ENCODE measurements at places on chromosomes 1 and 21.

- peaks cover 2% of the 10 kb centered on the region for H3K4me1 ChIP-seq
- H3K27me3 ChIP-seq: peaks cover 42% of the 10 kb centered on the region
- no peak overlapping the region for H3K4me3 ChIP-seq
- H3K27ac ChIP-seq: no peak overlapping the region
- no peaks in the 10 kb centered on the region for H3K36me3 ChIP-seq
- DNase-seq: no peak
Observed at GRCh38 chr1:54975356-54976108, 4.9 kb upstream of the TMEM61 start.

DNA sequence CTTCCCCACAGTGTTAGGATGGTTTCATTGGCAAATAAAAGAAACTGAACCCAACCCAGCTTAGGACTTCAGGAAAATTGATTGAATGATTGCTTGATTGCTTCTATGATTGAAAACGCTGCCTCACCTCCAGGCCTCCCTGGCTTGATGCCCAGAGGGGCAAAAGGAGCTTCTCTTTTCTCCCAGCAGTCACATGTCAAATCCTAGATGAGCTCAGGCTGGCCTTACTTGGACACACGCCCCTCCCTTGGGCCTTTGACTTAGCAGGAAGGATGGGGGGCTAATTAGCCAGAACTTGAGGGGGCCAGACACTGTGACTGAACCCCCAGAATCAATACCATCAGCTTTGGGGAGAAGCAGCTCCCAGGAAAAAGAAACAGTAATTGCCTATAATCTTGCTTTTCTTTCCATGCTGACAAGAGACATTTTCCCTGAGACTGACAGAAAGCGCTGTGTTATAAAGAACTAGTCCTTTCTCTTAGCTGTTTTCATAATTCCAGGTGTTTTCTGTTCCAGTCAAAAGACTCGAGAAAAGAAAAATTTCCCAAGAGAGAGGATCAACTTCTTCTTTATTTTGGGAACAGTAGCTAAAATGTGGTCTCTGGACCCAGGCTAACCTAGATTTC lies 50.8 kb upstream of the ATP5PO start:
- DNase-seq: no peak
- H3K4me1 ChIP-seq: peaks cover 8% of the 10 kb centered on the region
- no peak overlapping the region for H3K4me3 ChIP-seq
- H3K27me3 ChIP-seq: no peaks in the 10 kb centered on the region
- peaks cover 53% of the 10 kb centered on the region for H3K36me3 ChIP-seq
- H3K27ac ChIP-seq: no peak overlapping the region

- DNase-seq: no peak
- no peak overlapping the region for H3K27ac ChIP-seq
- peaks cover under 1% of the 10 kb centered on the region for H3K36me3 ChIP-seq
- H3K4me3 ChIP-seq: no peak overlapping the region
- H3K4me1 ChIP-seq: no peaks in the 10 kb centered on the region
- H3K27me3 ChIP-seq: peaks cover 3% of the 10 kb centered on the region
Observed at GRCh38 chr1:158272681-158273080, 17.0 kb upstream of the CD1C start.

GRCh38 chr21:17818186-17819113 lies 706 bp downstream of the C21orf91 start:
- peaks cover 32% of the 10 kb centered on the region for H3K36me3 ChIP-seq
- no peaks in the 10 kb centered on the region for H3K27me3 ChIP-seq
- H3K4me1 ChIP-seq: peaks cover 36% of the 10 kb centered on the region

DNA sequence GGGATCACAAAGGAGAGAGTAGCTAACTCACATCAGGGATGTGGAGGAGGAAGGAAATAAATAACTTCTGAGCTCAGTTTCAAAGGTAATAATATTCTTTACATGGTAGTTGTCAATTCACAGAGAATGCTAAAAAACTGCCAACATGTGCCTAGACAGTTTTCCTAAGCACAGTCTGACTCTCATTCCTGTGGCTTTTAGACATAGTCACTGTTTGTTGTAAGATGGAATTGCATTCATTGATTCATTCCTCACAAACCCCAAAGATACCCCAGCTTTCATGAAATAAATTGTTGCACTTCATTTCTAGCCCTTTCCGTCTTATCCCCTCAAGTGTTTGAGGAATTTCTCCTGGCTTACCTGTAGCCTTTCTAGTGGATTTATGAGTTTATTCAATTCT lies 263.9 kb downstream of the NTNG1 start:
- no peak overlapping the region for H3K27ac ChIP-seq
- no peaks in the 10 kb centered on the region for H3K36me3 ChIP-seq
- H3K4me3 ChIP-seq: no peak overlapping the region
- peaks cover 12% of the 10 kb centered on the region for H3K27me3 ChIP-seq
- no peak for DNase-seq
- H3K4me1 ChIP-seq: no peaks in the 10 kb centered on the region

DNA sequence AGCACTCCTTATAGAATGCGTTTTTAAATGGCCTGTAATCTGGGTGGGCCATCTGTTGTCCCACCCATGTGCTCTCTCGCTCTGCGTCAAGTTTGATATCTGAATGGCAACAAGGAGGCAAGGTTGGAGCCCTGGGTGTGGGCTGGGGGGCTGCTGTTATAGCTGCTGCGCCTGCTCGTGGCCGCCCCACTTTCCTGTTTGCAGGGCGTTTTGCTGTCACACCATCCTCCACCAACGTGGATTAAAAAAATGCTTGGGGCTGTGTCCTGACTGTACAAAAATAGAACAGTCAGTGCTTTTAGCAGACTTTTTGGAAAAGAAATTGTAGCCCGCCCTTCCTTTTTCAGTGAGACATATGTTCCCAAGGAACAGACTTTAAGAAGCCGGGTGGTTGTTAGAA lies 25.4 kb downstream of the UMODL1 start:
- no peaks in the 10 kb centered on the region for H3K36me3 ChIP-seq
- no peaks in the 10 kb centered on the region for H3K27me3 ChIP-seq
- DNase-seq: no peak
